ENCODE measurements at places on chromosomes 3 and 15.

DNA sequence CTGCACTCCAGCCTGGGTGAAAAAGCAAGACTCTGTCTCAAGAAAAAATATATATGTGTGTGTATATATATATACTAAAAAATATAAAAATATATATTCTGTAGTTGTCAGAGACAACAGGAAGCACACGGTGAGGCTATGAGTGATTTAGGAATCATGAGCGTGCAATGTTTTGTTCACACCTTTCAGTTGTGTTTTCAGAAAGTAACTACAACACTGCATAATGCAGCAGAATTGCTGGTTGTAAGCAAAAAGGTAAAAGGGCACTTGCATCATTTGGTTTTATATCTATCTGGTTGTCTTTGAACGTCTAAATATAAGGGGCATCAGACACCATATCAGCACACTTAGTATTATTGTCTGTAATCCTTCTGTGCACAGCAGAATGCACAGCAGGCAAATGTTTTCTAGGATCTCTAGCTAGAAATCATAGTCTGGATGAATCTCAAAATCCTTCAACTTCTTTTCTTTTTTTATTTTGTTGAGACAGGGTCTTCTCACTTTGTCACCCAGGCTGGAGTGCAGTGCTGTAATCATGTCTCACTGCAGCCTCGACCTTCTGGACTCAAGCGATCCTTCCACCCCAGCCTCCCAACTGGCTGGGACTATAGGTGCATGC lies 44.8 kb downstream of the CCR3 start:
- no peak for DNase-seq

DNA sequence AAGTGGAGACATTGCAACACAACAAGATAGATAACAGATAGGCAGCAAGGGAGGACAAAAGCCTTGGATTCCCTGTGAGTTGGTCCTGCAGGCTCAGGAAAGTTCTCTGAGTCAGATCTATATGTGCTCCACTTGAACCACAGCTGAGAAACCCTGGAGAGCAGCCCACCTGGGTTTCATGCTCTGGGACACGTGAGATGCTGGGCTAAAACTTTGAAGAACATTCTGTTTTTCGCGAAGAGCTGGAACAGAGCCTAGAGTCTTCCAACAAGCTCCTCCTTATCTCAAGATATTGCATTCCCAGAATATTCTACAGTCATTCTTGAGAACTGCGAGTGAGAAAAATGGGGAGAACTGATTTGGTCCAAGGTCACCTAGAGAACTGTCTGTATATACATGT lies 583.0 kb upstream of the ROBO1 start:
- no peak for DNase-seq

- DNase-seq: no peak
Measured at GRCh38 chr3:45762647-45763302, 33.6 kb downstream of the SLC6A20 start.

DNA sequence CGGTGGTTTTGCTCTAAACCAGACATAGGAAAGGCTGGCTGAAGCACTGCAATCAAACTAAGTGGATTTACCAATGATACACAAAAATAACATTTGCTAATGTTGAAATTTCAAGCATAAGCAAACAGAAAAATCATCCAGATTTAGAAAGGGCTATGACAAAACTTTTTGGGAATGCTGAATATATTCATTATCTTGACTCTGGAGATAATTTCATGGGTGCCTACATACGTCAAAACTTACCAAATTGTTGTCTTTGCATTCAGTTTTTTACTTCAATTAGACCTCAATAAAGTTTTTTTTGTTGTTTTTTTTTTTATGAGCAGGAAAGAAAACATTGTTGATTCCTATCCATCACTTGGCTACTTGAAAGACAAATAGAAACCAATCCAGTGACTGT lies 140.8 kb downstream of the NR2E3 start:
- no peak for DNase-seq

- no peak for DNase-seq
Measured at GRCh38 chr3:123743121-123743520, 141.0 kb downstream of the MYLK start.

DNA sequence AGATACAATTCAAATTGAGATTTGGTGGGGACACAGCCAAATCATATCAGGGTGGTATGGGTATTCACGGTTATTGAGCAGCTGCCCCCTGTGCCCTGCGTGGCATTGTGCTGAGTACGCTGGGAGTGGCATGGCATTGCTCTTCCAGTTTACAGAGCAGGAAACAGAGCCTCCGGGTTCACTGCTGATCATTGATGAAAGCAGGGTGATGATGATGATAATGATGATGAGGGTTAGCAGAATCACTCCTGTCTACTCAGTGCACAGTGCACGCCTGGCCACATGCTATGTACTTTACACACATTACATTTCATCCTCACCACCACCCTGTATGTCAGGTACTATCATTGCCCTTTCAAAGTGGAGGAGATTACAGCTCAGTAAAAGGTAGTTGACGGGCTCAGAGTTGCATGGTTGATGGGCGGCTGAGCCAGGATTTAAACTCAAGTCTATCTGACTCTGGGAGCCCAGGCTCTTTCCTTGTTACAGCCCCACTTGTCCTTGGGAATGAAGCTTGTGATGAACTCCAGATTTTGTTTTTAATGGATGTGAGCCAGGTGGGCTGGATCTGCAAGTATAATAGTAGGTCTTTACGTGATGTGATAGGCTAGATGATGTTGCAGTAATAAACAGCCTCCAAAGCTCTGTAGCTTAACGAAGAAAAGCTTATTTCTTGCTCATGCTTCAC lies 87.6 kb upstream of the MYZAP start:
- no peak for DNase-seq

DNA sequence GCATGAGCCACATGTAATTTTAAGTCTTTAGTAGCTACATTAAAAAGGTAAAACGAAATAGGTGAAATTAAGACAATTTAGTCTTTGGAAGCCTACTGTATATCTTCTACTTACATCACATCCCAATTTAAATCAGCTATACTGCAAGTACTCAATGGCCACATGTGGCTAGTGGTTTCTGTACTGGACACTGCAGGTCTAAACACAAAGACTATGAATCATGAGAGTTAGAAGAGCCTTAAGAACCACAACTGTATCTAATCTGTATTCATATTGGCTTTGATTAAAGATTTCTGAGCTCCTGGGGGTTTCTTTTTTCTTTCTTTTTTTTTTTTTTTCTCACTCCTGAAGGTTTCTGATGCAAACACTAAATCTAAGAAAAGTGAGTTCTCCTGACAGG lies 2.3 kb upstream of the EIF1B start:
- no peak for DNase-seq

DNA sequence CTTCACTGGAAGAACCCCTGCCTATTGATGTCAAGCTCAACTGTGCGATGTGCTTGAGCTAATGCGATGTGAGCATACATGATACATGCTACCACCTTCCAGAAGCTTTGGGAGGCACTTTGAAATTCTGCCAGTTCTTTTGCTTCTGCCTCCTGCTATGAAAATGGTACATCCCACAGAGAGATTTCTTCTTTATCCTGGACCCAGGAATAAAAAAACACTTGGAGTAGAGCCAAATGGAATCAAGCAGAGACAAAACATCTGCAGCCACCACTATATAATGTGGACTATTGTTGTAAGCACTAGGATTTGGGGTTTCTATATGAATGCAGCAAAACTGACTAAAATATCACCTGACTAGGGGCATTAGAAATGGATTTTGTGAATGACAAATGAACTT lies 119.9 kb upstream of the GAP43 start:
- no peak for DNase-seq

GRCh38 chr3:151630938-151631441 lies 102.7 kb upstream of the AADACL2 start:
- DNase-seq: no peak

DNA sequence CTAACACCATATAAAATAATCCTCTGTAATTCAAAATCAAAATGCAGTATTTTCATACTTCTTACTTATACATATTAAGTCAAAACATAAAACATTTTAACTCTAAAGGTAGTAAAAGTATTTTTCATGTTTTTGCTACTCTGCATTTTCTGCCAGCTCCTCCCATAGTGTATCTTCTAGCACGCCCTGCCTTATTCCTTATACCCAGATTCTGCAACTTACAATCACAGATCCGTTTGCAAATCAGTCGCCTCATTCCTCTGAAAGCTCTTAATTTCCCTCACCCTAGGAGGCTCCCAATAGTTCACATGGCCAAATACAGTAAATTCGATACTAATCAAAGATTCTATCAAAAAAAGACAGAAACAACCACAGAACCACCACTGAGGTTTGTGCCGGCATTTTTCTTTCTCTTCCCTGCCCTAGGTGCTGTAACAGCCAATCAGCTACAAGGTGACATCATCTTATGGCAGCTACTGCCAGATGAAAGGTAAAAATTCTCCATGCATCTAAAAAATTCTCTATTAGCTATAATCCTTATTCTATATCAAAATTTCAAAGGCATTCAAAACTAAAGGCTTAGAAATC lies 72.9 kb downstream of the CLASP2 start:
- no peak for DNase-seq

- DNase-seq: no peak
Measured at GRCh38 chr3:98095882-98096281, 8.9 kb downstream of the OR5AC2 start.

GRCh38 chr3:155070316-155070715 lies 9.8 kb upstream of the MME start:
- no peak for DNase-seq

GRCh38 chr15:69939513-69940440 lies 157.9 kb downstream of the TLE3 start:
- no peak for DNase-seq
